ENCODE measurements at places on chromosomes 12 and 14.

DNA sequence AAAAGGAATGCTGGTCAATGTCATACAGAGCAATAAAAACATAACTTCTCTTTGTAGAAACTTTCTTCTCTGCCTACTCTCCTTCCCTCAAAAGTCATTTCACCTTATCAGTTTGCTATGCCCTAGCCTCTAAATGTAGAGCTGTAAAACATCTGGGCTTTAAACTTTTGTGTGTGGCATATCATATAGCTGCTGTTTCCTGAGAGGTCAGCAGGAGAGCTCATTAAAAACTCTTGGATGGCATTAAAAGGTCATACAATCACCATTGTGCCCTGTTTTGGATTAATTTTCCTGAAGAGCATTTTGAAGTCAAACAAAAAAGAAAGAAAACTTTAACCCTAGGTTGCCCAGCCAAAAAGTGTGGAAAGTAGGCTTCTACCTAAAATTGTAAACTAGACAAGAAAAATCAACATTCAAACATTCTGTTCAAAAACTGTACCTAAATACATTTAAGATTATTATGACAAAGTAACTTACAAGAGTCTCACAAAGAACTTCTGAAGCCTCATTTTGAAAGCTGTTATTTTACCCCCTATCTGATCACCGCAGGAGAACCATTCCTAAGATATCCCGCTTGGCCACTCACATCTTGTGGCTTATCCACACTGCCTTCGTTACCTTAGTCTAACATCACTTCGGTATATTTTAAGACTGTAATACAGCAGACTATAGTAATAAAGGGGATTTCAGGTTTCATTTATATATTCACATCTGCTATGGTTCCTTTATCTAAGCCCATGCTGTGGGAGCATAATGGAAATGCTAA lies 38.1 kb downstream of the TXNDC16 start:
- no peak for DNase-seq

DNA sequence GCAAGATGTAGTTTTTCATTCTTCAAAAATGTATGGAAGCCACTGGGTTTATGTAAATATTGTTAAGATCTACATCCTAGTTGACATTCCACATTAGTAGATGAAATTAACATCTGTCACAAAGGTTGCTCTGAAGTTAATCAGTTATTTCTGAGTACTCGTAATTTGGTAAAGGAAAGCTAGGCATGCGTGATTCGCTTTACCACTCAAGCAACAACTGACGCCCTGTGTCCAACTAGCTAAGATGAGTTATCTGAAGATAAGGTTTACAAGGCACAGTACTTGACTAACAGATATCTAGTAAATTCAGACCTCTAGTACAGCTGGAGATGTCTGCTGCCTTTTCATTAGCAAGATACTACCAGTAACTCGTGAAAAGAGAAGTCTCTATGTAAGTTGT lies 14.1 kb downstream of the PRKD1 start:
- DNase-seq, result no peak

GRCh38 chr14:22848351-22849164 lies 12.2 kb downstream of the MMP14 start:
- DNase-seq, result peak; percentile 45

- DNase-seq, result no peak
These were observed 32.0 kb upstream of the CCND2 start for GRCh38 chr12:4241592-4241991.

DNA sequence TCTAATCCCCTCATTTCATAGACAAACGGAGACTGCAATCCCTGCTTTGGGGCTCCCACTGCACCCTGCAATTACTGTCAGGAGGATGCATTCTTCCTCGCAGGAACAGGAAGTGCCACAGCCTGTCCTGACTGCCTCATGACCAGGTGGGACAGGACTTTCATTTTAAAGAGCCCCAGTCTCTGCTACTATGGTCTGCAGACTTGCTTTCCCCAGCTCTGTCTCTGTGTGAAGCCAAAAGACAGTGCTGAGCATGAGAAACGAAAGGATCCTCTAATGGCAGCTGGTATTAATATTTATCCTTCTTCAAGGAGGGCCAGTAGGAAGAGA lies 60.0 kb upstream of the PNMA1 start:
- DNase-seq, result no peak

- no peak for DNase-seq
These were observed 38.1 kb upstream of the NPAS3 start for GRCh38 chr14:32900547-32900946.

GRCh38 chr14:72574715-72575114 lies 319.2 kb downstream of the DPF3 start:
- DNase-seq, result no peak
